ENCODE measurements at places on chromosomes 7 and 10.
A peak's percentile ranks its signal among the peaks of the same experiment; 100 is the strongest.

DNA sequence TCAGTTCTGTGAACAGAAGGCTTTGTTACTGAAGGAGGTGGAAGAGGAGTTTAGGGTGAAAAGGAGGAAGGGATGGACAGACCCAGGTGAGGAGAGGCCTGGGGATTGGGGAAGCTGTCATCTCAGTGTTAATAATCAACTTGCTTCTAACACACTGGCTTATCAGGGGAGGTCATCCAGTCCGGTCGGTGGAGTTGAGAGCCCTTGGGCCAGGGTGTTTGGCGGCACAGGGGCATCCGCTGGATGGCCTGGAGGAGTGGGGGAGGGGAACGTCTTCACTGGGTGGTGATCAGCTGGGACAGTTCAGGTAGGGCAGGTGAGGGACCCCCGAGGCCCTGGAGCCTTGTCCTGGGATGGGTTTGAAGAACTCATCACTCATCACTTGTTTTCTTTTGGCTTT lies 33.9 kb downstream of the SHH start:
- no peak for DNase-seq

DNA sequence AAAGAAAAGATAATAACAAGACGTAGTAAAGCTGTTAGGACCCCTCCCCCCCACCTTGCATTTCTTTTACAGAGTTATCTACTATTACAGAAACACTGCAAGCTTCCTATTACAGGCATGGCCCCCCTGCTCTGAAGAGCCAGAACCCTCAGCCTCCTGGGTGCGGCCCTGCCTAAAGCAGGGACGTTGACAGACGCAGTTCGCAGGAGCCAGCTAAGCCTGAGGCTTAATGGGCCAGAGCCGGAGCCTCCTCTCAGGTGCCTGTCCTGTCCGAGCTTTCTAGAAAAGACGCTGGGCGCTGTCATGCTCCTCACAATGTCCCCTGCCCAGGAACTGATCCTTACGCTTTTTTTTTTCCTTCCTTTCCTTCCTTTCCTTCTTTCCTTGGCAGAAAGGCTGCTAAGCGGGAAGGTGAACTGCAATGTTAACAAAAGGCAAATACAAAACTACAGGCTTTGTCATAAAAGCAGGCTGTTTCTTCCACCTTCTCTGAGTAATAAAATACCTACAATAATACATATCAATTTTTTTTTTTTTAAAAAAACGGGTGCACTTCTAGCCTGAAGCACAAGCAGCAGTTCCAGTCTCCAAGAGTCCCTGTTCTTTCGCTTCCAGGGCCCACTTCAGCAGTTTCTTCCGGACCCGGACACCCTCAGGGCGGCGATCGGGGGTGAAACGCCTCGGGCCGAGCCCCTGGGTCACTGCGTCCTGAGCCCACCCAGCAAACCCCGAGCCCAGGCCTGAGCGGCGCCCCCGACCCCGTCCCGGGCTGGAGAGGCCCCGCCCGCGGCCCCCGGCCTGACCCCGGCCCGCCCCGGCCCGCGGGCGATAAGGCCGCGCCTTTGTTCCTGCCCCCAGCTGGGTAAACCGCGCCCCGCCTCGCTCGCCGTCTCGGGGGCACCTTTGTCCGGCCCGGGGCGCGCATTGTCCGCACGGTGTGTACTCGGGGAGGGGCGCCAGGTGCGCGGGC lies 11.2 kb downstream of the MNX1 start:
- no peak for DNase-seq

GRCh38 chr7:16420329-16420648 lies 1.0 kb downstream of the CRPPA start:
- DNase-seq, result no peak

DNA sequence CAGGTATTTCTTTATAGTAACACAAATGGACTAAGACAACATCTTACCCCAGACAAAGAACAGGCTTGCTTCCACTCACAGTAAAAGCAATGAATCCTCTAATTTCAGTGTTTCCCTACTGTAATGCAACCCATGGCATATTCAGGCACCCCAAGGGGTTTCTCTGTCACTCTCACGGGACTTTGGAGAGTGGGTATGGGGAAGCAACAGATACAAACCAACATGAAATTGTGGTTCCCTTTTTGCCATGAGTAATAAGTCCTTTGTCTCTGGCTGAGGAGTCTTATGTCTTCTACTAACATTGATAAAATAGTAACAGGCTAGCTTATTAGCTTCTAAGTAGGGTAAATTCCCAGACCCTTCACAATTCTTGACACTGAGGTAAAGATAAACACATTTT lies 51.4 kb upstream of the AOAH start:
- DNase-seq, result no peak

- DNase-seq, result no peak
These were observed 196.0 kb upstream of the TMEM72 start for GRCh38 chr10:44715136-44715535.

GRCh38 chr10:78798976-78799730 lies 269.6 kb upstream of the ZMIZ1 start:
- DNase-seq, result no peak

DNA sequence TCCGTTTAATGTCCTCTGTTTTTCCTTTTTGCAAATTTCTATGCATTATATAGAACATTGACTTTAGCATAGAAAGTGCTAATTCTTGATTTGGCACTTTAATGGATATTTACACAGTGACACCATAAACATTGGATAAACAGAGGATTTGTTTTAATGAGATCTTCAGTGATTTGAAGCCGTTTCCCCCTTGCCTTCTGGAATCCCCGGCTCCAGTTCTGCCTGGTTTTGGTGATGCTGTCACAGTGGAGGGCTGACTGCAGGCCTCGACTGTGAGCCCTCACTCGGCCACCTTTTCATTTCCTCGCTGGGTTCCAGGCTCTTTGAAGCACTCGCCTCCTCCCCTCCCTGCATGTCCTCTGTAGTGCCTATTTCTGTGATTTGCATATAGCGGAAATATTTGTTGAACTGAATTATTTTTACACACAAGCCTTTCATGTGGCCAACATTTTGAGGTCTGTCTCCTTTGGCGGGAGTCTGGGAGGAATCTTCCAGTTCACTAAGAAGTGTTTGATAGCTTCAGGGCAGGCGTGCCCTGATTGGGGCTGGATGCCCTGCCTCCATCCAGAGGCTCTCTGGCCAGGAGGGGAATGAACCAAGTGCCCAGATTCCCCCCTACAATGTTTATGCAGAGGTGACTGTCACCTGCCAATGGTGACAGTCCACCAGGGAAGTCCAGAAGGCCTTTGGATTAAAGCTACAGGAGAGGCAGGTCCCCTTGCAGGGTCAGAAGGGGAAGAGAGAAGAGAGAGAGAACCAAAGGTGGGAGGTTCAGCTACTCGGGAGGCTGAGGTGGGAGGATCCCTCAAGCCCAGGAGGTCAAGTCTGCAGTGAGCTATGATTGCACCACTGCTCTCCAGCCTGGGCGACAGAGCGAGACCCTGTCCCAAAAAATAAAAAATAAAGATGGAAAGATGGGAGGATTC lies 67.5 kb downstream of the CUX1 start:
- no peak for DNase-seq

DNA sequence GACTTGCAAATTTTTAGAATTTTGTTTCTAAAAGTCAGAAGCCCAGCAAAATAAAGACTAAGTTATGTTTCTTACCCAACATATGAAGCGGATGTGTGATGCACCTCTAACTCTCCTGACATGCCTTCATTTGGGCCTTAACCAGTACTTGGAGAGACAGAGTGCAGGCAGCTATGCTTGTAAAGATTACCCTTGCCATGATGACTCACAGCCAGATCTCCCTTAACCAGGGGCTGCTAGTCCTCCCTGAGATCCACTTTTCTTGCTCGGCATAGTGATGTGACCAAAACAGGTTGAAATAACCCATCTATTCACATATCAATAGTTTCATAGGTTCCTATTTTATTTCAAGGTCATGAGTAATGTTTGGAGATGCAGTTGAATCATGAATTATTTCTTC lies 43.6 kb downstream of the PPP1R3A start:
- no peak for DNase-seq

GRCh38 chr7:4137552-4137951 lies 544.5 kb upstream of the FOXK1 start:
- no peak for DNase-seq

DNA sequence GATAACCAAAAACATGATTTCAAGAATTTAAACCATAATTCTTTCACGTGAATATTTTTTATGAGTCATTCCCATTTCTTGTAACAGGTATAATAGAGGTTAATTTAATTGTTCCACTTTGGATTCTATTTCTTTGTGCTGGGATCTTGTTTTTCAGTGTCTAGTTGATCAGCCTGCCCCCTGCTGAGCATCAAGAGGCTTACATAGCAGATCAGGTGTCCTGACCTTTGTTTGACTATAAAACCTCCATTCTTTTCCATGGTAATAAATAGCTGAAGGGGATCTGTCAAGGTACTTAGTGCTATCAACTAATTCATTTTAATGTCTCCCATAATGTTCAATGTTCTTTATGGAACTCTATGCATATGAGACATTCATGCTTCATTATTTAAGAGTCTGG lies 4.9 kb downstream of the COL17A1 start:
- peak; percentile 41 for DNase-seq

DNA sequence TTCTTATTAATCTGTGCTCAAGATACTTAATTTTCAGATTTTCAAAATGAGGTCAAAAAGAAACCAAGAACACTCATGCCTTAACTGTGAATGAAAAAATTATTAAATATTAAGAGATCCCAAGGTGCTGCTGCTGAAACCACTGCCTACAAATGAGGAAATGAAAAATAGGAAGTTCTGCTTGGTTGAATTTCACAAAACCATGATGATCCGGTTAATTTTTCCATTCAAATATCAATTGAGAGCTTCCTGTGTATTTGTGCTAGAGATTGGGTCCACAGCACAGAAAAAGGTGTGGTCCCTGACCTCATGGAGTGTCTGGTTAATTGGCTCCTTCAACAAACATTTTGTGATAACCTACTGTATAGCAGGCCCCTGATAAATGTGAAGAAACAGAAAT lies 132.7 kb upstream of the YAE1 start:
- no peak for DNase-seq

DNA sequence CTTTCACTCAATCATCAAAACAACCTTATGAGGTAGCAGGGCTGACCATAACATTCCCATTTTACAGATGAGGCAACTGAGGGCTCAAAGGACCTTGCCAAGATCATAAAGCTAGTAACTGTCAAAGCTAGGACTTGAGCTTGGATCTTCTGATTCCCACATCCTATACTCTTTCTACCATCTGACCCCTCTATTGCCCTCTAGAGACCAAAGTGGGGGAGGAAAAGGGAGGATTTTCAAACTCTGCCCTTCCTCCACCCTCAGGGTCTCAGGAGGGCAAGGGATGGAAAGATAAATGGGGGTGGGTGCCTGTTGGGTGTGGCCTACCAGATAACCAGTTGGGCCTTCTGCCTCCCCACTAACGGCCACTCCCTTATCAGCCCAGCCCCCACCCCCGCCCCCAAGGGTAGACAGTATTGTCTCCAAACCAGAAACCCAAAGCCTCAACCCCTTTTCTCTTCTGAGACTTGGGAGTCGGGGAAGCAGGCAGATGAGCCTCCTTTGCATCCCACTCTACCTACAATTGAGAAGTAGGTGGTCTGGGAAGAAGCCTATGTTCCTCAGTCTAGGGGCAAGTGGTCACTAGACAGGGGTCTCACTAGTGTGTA lies 7.9 kb downstream of the LDB1 start:
- DNase-seq, result peak; percentile 43

GRCh38 chr7:65976659-65977196 lies 5.3 kb downstream of the GUSB start:
- DNase-seq, result no peak

GRCh38 chr10:36573246-36573645 lies 552.2 kb upstream of the ANKRD30A start:
- DNase-seq, result no peak

DNA sequence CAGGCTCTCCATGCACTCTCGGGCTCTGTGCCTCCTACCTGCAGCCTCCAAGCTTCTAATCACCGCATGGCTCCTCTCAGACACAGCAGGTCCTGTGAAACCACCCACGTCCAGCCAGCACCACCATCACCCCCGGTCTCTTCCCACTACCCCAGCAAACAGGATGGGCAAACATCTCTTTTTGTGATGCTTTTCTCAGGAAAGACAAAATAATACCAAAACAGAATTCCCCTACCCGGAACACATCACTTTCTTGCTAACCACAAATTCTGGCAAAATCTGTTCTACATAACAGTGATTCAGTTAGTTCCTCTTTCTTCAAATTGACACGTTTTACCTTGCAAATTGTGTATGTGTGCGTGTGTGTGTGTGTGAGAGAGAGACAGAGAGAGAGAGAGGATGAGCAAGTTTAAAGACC lies 6.5 kb downstream of the SNX8 start:
- no peak for DNase-seq

DNA sequence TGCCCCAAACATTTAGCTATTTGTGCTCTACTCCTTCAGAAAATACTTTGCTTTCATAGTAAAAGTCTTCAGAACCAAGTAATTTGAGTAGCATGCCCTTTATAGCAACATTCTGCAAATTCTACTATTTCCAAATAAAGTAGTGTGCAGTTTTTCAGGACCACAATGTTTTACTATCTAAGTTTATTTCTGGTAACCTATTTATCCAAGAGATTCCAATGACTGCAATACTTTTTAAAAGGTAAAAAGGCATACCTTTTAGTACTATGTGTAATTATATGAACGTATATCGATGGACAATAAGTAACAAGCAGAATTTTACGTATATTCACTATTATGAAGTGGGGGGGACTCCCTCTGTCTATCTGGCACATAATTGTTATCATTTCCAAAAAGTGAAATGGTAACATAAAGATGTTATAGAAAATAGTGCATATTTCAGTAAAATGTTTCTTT lies 6.9 kb upstream of the CAV2 start:
- DNase-seq, result no peak

- no peak for DNase-seq
These were observed 150.0 kb downstream of the ARHGAP12 start for GRCh38 chr10:31778627-31779026.

DNA sequence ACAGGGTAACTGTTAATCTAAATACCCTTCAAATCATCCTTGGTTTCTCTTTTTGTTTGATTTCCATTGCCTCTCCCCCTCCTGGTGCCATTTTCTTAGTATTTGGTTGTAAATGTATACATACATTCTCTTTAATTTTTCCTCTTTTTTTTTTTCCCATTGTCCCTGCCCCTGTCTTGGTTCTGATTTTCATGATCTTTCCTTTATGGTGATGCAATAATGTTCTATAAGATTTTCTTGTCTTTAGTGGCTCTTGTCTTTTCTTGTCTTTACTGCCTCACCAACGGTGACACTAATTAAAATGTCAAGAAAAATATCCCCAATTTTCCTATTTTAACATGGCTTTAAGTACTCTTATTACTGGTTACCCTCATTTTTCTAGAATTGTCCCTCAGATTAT lies 135.9 kb upstream of the POT1 start:
- no peak for DNase-seq

DNA sequence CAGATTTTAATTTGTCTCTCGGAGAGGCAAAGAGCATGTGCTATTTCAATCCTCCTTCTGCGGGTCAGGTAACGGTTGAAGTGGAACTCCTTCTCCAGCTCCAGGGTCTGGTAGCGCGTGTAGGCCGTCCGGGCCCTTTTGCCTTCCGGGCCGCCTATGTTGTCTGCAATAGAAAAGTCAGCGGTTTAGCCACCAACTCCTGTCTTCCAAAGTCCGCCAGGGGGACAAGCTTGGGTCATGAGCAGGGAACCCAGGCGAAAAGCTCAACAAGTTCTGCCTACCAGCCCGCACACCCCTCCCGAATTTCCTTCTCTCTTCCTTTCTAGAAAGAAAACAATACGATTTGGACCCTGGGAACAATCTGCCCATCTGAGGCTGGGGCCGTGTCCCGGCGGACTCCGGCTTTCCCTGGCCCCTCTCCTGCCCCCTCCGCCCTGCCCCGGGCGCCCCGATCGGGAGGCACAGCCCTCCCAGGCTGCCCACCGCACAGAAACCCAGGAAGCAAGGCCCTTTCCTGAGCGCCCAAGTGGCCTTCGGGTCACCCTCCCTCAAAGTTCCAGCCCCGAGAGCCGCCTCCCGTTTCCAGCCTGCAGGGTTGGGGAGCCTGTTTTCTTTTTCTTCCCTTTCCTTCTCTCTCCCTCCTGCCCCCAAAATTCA lies 1.4 kb downstream of the HOXA5 start:
- peak; percentile 87 for DNase-seq

Data from SJCRH30 (cell line).